ENCODE measurements at places on chromosomes 12 and 14.

- no peak for DNase-seq
Measured at GRCh38 chr12:68303850-68304249, 28.3 kb downstream of the MDM1 start.

DNA sequence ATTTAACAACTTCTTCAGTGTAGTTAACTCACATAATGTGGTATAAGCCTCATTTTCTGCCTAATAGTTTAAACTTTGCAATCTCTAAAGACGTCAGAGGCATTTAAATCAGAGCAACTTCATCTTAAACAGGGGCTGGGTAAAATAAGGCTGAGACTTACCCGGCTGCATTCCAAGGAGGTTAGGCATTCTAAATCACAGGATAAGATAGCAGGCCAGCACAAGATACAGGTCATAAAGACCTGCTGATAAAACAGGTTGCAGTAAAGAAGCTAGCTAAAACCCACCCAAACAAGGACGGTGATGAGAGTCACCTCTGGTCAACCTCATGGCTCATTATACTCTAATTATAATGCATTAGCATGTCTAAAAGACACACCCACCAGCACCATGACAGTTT is 115.6 kb upstream of the PKP2 start:
- DNase-seq: no peak

- no peak for DNase-seq
Measured at GRCh38 chr12:124952801-124953200, 36.1 kb downstream of the DHX37 start.

GRCh38 chr14:66139432-66139831 is 346.7 kb upstream of the CCDC196 start:
- DNase-seq: no peak

- no peak for DNase-seq
Measured at GRCh38 chr14:105486163-105486973, at the start of gene CRIP1. Gene CRIP1 (plus strand): TSS chr14:105486886. CDS start chr14:105487260, 374 bp downstream.

GRCh38 chr12:95709152-95709551 is 81.4 kb downstream of the NTN4 start:
- no peak for DNase-seq

DNA sequence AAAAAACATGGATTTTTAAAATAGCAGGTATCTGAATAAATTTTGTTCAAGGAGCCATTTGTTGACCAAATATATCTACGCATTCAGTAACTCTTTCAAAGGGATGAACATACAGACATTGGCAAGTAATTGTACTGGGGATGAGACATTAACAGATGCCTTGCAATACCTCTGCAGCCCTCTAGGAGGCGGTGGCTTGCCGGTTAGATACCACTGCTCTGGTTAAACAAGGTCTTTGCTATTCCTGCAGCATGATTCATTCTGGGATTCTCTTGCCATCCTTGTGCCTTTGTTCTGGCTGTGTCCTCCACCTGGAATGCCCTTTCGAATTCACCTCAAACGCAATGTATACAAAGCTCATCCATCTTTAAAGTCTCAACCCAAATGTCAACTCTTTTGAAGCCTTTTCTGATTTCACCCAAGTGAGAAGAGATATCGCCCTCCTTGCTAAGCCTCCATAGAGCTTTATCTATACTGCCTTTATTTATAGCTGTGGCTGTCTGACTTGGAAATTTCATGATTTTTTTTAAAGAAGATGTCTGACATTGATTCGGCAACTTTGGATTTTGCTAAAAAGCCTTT is 131.0 kb upstream of the SRRM4 start:
- peak; percentile 30 for DNase-seq

GRCh38 chr12:118312578-118312977 is 60.1 kb downstream of the TAOK3 start:
- DNase-seq: no peak

DNA sequence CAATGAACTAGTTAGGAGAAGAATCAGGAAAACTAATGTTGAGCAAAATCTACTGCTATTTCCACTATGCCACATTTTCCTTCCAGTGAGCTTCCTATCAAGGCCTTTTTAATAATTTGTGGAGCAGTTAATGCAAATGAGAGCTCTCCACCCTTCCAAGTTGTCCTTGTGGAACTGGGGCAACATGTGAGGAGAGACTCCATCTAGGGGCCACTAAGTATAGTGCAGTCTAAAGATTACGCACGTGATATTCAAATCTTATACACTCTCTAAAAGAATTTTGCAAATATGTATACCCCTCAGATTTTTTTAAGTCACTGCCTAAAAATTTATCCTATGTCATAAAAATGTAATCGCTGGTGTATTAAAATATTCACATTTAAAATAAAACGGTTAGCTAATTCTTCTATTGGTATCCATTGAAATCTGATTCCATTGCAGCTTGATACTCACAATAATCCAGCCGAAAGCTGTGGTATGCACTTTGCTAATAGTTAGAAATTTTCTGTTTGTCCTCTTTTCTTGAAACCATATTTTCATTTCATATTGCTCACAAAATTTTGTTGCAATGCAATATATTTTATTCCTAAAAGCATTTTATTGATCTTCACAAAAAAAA is 100.1 kb downstream of the PAH start:
- DNase-seq: no peak

GRCh38 chr12:12922191-12922616 is 29.8 kb downstream of the GPRC5D start:
- no peak for DNase-seq

GRCh38 chr12:110791589-110791988 is 48.9 kb upstream of the PPP1CC start:
- no peak for DNase-seq

DNA sequence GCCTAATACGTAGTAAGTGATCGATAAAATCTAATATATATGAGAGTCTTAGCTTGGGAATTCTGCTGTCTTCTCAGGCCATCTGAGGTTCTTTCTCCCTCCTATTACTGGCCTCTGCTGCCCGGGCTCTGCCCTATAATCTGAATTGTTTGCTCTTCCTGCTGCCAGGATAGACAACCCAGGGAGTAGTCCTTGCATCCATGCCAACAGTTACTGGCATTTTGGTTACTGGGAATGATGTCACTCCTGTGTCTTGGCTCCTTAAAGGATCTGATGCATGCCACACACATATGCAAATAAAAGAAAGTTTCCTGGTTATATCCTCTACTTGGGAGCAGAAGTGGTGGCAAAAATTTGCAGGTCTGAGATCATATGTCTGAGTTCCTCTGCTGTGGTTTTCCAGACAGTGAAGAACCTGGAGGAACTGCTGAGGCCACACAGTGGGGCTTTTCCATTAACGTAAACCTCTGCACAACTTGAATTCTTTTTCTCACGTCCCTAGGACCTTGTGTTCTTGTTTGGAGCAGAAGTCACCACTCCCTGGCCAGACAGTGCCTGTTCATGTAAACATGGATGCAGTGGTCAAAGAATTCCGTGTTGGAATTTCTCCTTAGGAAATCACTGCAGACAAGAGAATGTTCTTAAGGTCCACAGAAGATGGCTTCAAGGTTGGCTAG is 320.6 kb upstream of the TBX3 start:
- DNase-seq: no peak

DNA sequence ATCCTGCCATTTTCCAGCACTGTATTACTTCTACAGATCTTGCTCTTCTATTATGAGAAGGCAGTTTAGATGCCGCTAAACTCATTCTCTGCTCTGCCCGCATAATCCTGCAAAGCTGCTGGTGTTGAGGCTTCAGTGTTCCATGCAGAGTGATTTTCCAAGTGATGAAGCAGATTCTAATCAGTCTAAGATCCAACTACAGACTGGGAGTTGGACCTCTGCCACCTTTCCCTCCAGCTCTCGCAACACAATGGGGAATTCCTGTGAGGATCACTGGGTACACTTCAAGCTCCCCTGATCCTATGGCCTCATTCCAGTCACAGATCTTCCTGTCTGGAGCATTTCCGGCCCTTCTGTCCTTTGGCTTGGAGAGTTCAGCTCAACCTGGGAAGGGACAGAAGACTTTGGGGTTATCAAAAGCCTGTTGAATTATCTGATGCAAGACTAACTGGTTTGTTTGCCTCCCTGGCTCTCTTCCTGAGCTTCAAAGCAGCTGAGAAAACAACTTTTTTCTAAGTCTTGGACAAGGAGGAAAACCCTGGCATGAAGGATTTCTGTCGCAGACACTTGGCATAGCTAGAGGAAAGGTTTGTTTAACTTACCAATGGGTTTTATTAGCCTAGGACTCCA is 333.9 kb downstream of the ZFP36L1 start:
- DNase-seq: no peak

GRCh38 chr12:57152639-57153038 is 5.2 kb upstream of the LRP1-AS start:
- no peak for DNase-seq

- DNase-seq: no peak
Measured at GRCh38 chr12:71183018-71183417, 25.2 kb upstream of the TSPAN8 start.

DNA sequence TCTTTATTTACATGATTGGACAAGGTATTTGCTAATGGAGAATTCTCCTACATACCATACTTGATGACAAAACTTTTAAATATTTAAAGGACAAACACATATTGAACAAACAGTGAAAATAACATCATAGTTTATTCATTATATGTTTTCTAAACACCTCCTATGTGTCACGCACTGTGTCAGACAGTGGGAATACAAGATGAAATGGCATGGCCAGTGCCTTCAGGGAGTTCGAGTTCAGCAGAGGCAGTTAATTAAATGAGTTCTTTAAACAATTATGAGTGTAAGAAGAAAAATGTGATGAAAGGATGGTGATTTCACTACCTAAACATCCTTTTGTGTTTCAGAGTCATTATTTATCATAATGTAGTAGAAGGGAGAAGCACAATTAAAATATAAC is 159.8 kb downstream of the KCNH5 start:
- no peak for DNase-seq

DNA sequence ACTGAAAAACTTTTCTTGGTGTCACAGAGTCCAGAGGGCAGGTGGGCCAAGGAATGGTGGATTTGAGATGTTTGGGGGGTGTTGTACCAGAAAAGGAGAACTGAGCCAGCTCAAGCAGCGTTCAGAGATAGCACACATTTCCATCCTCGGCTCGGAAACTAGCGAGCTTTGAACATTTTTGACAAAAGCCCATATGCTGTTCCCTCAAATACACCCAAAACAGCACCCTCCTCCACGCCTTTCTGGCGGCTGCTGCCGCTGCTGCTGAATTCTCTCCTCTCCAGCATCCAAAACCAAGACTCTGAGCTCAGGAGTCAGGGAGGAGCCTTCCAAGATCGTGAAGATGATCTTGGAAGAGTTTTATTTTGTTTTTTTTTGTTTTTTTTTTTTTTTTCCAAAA is 961 bp downstream of the SRRM4 start:
- no peak for DNase-seq

DNA sequence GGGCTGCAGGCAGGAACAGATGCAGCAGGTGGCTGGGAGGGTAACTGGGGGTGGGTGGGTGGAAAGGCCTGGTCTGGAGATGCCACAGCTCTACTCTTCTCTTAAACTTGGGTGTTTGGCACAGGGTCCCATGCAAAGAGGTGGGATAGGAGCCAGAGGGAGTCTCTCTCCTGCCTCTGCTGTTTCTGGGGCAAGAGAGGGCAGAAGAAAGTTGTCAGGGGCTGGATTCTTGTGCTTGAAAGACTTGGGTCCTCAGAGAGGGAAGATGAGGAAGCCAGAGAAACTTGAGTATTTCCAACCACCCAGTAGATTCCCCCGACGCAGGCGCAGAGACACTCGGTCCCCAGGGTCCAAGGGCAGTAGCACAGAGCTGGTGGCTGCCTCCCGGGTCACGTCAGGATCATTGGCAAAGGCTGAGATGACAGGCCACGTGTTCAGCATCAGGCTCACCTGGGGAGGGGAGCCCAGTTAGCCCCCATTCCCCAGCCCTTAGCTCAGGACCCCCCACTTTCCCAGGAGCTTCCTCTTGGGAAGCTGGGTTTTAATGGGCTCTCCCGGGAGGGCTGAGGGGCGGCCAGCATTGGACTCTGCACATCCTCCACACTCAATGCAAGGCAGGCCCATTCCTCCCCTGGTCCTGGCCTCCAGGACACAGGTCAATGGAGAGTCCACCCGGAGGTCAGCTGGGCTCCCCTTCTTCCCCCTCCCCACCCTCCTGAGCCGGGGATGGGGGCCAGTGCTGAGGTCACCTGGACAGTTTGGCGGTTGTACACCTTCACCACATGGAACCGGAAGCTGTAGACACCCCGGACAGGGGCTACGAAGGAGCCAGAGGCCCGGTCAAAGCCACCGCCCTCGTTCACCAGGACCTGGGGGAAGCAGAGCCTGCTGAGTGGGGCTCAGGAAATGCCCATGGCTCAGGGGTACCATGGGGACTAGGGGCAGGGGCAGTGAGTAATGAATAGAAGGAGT is 1.6 kb downstream of the CBLN3 start:
- DNase-seq: no peak

GRCh38 chr12:43099691-43100163 is 452.3 kb downstream of the ADAMTS20 start:
- DNase-seq: no peak

GRCh38 chr14:79093531-79093930 is 923.4 kb downstream of the NRXN3 start:
- DNase-seq: no peak

DNA sequence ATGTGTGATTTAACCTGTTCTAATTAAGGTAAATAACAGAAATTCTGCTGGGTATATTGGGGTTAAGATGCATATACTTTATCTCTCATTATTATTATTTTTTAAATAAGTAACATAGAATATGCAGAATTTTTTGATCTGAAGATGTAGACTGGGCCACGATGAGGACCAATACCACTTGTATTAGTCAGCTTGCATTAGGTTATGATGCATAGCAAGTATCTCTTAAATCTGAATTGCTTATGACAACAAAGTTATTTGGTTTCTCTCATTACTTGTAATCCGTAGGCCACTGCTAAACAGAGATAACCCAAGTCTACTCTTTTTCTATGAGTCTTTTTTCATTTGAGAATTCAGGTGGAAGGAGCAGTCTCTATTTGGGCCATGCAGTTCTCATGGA is 145.5 kb upstream of the NOVA1 start:
- no peak for DNase-seq

GRCh38 chr14:94321421-94322271 is 1.5 kb downstream of the SERPINA6 start:
- DNase-seq: no peak

- DNase-seq: no peak
Measured at GRCh38 chr12:72011374-72011773, 72.7 kb downstream of the TPH2 start.

DNA sequence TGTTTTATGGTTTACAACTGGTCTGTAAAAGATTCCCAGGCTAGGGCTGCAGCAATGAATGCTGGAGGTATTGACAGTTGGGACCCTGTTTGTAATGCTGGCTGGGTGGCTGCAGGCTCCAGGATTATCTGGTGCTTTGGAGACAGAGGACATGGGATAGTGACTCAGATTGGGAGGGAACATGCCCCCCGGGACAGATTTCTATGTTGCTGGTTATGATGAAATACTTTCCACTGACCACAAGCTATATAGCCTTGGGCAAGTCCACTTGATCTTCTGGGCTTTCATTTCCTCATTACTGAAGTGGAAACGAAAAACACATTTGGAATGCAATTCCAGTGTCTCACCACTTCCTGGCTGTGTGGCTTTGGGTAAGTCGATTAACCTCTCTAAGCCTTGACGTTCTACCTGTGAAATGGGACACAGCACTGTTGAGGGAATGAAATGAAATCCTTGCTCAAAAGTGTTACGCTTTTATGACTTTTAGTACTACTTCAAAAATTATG is 6.3 kb upstream of the TPCN1 start:
- no peak for DNase-seq

- no peak for DNase-seq
Measured at GRCh38 chr12:40240779-40241178, 16.0 kb downstream of the LRRK2 start.

GRCh38 chr12:1646569-1647284 is 17.7 kb downstream of the WNT5B start:
- no peak for DNase-seq
